ENCODE measurements at places on chromosomes 5 and 9.

DNA sequence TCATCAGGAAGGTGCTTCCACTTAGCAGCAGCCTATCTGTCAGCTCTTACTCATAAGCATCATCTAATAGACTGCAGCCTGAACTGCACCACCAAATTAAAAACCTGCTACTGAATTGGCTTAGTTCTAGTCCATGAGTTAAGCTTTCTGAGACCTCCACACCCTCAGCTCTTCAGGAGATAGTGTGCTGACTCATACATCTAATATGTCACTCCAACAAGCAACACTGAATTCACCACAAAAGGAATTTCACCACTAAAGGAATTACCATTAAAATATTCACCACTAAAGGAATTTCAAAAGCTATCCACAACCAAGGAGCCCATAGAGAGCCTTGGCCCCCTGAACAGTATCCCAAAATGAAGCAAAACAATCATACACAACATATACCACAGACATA, 418.5 kb upstream of the RORB start:
- DNase-seq: no peak

DNA sequence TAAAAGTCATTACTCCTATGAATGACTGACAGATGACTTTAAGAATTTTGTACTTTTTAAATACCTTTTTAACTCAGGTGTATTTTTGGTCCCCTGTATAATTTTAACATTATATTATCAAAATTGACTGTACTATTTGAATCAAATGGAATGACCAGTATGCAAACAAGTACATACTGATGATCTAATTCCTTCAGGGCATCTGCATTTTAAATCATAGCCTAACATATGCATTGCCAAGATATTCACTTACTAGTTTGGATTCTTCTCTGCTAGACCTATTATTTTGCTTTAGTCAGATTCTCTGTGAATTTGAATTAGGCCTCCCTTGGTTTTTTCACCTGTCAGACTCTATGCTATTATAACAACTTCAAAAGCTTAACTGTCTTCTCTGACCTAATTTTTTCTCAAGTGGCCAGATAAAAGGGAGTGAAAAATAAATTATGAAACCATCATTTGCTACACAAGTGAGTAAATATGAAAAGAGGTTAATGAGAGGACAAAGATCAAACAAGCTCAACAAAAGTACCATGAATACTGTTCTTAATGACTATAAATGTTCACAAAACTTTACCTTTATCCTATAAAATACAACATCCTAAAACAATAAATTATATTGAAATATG, 1505.2 kb upstream of the CDH9 start:
- DNase-seq: no peak

- DNase-seq: no peak
Observed at GRCh38 chr5:93586736-93587596, 3.9 kb downstream of the NR2F1 start.

DNA sequence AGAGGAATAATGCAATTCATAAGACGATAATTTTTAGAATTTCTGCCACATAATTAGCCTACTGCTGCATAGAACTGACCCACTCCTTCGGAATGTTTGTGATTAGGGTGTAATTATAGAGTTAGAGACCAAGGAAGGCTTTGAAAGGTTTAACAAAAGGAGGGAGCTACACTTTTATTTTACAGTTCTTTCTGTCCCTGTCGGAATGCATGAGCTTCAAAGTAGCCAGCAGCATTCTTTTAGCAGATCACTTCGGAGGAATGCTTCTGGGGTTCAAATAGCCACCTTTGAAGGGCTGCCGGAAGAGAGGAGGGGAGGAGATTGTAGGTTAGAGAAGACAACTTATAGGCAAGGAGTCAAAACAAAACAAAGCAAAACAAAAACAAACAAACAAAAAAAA, 168.1 kb downstream of the GRIA1 start:
- DNase-seq: no peak

DNA sequence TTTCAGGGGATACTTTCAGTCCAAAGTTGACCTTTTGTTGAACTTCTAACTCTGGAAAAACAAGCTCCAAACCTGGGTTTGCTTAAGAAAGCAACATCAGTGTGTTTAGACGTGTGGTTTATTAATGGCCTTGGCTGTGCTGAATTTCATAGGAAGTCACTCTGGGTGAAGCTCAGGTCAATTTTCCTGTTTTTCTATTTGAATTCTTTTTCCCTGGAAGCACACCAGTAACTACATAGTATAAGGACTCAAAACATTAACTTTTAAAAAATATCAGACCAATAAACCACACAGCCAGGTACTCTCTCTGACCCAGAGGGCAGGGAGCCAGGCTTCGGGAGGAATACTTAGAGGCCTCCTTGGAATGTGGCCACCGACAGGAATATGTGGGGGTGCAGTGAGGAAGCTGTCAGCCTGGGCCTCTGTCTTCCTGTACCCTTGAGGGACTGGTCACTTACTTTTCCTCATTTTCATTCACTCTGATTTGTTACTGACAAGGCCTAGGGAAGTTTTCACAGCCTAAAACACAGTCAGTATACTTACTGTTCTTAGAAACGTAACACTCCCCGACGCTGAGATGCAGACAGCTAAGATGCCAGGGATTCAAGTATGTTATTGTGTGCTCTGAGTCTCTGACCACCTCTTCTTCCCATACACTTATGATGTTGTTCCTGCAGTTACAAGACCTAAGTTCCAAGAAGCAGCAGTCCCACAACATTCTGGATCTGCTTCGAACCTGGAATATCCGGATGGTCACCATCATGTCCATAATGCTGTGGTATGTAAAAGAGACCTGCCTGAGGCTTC, 18.9 kb downstream of the SLC22A5 start:
- no peak for DNase-seq

DNA sequence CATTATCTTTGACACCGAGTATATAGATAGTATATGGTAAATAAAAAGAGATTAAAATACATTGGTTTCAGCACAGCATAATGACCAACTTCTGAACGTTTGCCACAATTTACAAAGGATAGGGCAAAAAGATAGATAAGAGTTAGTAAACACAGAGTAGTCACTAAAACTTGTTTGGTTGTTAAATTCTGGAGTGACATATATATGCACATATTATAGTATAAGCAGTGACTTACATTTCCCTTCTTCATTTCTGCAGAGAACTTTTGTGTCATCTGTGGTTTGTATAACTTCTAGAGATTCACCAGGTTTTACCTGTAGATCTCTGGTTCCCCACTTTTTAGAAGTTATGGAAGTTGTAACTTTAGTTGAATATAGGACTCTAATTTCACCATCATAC, 44.4 kb upstream of the RICTOR start:
- DNase-seq: no peak

DNA sequence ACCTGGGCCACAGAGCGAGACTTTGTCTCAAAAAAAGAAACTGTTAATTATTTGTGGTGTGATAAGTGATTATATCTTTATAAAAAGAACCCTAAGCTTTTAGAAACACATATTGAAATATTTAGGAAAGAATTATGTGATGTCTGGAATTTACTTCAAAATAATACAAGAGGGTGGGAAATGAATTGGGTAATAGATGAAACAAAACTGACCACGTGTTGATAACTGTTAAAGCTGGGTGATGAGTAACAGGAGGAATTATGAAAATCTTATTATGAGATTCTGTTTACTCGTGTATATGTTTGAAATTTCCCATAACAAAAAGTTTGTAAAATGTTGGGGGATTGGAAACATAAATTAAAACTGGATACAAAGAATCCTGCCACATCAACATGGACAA, 33.0 kb upstream of the PPP2CA start:
- DNase-seq: no peak

- no peak for DNase-seq
Observed at GRCh38 chr9:123660691-123661466, 269.0 kb downstream of the DENND1A start.

DNA sequence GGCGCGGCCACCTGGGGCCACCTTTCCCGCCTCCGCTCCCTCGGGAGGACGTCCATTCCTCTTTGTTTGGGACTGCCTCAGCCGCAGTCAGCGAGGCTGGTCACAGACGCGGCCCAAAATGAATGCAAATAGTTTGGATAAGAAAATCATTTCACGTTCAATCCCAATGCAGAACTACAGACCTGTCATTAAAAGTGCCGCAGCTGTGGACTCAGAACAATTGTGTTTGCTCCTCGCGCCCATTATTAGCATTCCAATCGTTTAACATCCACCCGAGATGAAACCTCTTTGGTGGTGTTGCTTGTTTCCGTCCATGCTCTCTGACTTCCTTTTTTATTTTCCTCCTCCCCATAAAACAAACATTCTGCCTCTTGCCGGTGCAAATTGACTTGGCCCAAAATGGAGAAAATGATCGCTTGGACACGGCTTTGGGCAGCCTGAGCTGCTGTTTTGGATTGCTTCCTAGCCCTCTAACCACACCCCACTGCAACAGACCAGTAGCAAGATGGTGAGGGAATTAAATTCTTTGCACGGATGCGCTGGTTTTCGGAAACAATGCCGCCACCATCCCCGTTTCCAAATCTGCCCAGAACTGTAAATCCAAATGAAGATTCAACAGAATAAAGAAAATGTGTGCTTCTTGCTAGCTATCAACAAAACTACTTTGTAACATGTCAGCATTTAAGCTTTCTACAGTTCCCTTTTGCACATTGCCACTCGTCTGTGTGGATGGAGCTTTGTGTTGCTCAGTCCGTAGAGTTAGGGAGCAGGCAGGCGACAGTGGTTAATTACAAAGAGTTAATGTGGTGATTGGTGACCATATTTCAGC, 784 bp downstream of the NLN start:
- DNase-seq: no peak

- no peak for DNase-seq
Observed at GRCh38 chr5:176779537-176779936, 30.8 kb upstream of the UNC5A start.

DNA sequence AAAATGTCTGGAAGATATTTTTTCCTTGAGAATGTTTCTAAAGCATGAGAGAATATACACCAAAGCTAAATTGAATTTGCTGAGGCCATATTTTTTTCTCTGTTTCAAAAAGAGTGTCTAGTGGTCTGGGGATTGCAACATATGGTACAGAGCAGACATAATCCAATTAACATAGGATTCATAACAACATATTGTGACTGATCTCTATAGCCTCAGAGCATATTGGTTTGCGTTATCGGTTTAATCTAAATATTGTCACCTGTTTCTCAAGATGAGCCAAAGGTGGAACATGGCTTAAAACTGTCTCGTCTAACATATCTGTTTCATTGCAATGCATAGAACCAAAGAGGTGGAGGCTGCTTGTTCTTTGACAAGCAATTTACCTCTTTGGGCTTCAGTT, 3.9 kb downstream of the PPP3R2 start:
- DNase-seq: no peak

DNA sequence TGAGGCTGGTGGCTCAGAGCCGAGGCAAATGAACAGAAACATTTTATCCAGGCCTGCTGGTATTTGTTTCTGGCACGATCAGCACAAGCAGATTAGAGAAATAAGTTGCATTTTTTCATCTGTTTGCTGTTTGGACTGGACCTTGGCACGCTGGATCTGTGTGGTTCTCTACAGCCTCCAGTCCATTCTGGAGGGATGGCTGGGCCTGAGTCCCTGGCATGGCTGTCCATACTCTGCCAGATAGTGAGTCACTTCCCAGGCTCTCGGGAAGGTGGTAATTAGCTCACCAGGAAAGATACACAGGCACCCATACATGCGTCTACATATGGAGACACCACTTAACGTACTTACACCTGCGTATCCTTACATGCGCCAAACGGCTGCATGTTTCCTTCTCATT, 78.6 kb downstream of the SPRY4 start:
- DNase-seq: no peak

DNA sequence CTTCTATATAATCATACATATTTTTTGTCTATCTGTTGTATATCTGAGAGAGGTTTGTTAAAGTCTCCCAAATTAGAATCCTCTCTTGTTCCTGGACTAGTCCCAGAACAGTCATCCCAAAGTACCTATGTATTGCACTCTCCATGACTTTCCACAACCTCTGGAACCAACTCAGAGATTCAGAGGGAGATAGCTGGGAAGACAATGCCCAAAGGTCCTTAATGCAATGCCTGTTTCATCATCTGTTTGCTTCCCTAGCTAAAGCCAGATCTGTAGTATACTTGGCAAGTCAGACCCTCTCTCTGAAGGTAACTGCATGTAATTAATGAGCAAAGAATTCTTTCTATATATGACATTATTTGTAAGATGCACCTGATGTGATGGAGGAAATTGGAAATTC, 89.4 kb downstream of the ZNF474 start:
- no peak for DNase-seq

DNA sequence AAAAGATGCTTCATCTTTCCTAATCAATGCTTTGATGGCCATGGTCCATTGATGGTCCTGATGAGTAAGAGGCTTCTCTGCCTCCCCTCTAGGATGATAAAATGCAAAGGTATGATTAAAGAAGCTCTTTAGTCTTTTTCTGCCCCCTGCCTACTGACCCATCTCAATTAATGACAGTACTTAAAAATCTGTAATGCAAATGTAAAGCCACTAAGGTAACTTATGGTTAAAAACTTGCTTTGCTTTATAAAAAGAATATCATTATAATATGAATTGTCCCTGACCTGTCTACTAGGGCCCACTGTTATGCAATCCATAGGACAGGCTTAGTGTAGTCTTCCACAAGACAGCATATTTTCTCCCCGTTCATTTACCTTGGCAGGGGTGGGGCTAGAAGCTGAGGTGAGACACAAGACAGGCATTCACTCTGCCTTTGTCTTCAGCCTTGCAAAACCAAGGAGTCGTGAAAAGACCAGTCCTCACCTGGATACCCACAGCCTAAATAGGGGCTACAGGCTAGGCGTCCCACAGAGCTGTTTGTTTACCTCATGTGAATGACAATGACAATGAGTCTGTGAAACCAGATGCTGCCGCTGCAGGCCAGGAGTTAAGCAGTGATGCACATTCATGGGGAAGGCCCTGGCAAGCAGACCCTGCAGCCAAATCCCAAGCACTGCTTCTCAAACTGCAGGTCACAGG, 60.4 kb downstream of the BNC2 start:
- DNase-seq: no peak

DNA sequence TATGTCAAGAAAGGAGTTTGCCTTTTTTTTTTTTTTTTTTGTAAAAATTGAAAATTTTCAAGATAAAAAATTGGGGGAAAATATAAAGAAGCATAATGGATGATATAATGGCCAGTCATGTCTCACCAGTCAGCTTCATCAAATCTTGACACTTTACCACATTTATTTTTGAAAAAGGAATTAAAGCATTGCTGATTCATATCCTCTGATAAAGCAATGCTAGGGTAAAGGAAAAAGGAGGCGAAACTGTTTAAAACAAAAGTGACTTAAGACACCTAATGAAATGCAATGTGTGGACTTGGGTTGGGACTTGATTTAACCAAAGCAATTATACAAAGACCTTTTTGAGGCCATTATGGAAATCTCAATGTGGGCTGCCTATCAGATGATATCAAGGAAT, 208.5 kb downstream of the ARHGAP26 start:
- DNase-seq: no peak

GRCh38 chr9:82183181-82183860, 194.7 kb downstream of the SPATA31D1 start:
- no peak for DNase-seq

DNA sequence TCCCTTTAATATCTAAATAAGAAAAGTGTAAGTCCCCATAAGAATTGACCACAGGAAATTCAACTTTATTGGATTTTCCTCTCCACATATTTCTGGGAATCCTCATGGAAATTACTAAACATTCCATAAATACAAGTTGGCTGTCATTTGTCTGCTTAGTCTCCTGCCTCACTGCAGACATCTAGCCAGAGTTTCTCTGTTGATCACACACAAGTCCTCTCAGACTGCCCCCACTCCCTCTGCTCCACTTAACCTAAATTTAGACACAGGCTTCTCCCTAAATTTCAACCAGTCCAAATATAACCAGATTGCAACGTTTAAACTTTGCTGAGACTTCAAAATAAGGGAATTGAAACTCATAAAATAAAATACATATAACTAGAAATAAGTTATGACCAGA, 982.1 kb downstream of the DTWD2 start:
- DNase-seq: no peak

All from naive thymus-derived CD4-positive, alpha-beta T cell (primary cell).